ENCODE measurements at places on chromosomes 11 and 22.

DNA sequence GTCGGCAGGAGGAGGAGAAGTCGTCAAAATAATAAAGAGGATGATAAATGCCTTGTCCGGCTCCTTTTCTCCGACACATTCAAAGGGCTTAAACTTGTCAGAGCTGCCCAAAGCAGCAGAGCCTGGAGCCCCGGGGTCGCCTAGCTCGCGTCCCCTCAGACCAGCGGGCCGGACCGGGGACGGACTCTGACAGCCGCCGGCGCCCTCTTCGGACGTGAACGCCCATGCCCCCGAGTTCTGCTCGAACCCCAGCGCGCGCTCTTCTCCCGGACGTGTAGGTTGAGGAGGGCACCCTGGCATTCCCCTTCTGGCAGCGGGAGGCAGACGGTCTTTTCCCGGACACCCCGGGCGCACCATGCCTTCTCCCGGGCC lies 999 bp downstream of the FGF3 start:
- DNase-seq = no peak

- no peak for DNase-seq
These were observed 136.4 kb downstream of the CCDC81 start for GRCh38 chr11:86511086-86511551.

- peak; percentile 29 for DNase-seq
These were observed 44.4 kb downstream of the VSIG10L2 start for GRCh38 chr11:125990244-125990643.

DNA sequence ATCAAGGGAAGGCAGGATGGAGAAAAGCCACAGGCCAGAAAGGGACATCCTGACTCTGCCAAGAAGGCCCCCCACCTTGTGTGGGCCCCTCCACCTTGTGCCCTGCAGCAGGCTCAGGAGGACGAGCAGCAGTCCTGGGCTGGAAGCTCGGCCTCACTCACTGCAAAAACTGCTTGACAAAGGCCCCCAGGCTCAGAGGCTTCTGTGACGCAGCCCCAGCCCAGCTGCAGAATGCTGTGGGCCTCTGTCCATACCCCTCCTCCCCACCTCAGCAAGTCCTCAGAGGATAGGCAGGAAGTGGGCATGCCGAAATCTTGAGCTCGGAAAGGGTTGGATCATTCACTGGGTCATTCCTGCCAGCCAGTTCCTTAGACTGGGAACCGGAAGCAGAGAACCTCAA lies 61.9 kb downstream of the NRXN2 start:
- DNase-seq = no peak

- peak; percentile 85 for DNase-seq
These were observed 6.8 kb upstream of the GGA1 start for GRCh38 chr22:37601540-37602442.

DNA sequence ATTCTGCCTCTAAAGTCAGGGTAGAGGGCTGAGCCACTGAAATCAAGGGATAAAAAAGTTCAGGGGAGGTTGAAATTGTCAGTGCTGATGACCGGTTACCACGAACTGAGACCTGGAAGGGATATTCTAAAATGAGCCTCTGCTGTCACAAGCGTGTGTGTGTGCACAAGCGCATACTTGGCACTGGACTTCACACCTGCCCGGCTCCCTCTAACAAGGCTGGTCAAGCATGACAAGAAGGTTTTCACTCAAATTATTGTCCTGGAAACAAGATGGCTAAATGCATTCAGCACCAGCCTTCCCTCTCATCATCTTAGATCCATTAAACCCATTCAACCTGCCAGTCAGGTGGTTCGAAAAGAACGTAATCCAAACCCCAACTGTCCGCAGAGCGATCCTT lies 54.8 kb upstream of the CECR2 start:
- peak; percentile 34 for DNase-seq

GRCh38 chr11:66183494-66184048 lies 84.9 kb upstream of the RAB1B start:
- no peak for DNase-seq

- no peak for DNase-seq
These were observed 122.9 kb upstream of the HSD17B12 start for GRCh38 chr11:43557553-43558110.

GRCh38 chr11:76892306-76892705 lies 31.6 kb downstream of the ACER3 start:
- DNase-seq = no peak

DNA sequence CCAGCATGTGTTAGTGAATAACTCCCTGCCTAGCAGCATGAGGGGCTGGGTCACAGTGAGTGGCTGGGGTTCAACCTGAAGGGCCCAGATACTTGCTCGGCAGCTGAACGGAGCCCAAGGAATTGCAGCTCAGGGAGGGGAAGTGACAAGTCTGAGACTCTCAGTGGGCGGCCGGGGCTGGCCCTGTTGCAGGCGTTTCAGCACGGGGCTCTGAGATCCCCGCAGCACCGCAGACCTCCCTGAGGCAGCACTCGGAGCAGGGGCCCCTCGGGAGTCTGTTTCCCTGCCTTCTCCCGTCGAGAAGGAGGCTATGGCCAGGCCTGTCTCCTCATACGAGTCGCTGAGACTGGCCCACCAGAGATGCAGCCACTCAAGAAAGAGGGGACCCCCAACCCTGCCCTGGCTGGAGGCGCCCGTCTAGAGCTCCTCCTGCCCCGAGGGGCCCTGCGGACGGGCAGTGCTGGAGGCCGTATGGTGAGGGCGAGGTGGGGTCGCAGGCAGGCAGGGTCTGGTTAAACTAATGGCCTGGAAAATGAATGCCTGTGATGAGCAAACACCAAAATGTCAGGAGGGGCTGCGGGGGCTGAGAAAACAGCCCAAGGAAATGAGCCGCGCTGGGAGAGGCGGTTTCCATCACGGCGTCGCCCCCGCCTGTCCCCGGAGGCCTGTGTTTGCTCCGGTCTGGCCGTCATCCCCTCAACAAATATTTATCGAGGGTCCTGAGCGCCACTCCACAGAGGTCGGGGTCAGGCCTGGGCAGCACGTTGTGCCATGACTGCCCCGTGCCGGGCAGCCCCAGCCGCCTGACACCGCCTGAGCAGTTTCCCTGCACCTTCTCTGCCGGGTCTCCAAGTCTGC lies 9.3 kb downstream of the TSSC4 start:
- DNase-seq = no peak

- no peak for DNase-seq
These were observed 1.9 kb downstream of the TMEM134 start for GRCh38 chr11:67466962-67467771.

GRCh38 chr11:131041331-131042040 lies 125.2 kb upstream of the SNX19 start:
- no peak for DNase-seq

GRCh38 chr11:9759519-9760192 lies 95.8 kb downstream of the SWAP70 start:
- no peak for DNase-seq

- no peak for DNase-seq
These were observed 73.1 kb downstream of the ZNRF3 start for GRCh38 chr22:28956506-28956905.

DNA sequence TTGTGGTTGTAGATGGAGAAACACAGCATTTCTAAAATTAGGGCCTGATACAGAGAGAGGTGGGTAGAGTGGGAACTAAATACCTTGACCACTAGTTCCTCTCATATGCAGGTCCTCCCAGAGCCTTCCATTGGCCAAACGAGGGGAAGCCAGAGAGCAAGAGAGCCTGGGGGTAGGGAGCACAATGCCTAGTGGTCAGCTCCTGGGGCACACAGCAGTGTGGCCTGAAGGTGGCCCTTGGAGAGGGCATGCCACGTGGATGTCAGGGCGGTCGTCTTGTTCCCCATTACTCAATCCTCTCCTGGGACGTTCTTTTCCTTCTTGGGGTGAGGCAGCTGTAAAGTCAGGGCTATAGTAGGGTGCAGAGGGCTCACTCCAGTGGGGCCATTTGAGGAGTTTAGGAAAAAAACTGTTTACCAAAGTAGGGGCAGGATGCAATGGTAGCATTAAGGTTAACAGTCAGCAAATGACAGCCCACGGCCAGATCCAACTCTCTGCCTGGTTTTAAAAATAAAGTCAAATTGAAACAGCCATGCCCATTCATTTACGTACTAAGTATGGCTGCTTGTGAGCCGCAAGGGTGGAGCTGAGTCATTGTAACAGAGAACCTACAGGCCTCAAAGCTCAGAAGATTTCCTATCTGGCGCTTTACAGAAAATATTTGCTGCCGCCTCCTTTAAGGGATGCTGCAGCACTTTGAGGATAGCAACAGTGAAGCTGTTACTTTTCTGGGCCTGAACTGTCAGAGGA lies 7.6 kb downstream of the MYO18B start:
- no peak for DNase-seq

DNA sequence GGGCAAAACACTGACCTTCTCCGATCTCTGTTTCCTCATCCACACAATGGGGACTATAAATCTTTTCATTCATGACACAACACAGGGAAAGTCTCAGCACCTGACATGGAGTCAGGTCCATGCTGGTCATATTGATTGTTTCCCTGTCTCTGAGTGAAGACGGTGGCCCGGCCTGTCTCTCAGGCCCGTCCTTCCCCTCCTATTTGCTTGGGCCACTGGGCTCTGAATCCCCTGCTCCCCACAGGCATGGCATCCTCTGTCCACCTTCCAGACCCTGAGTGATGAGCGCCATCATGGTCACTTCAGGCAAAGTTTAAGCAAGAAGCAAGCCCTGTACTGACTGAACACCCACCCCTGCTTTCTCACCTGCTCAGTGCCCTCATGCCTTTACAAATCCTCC lies 113.3 kb upstream of the ALX4 start:
- DNase-seq = no peak

DNA sequence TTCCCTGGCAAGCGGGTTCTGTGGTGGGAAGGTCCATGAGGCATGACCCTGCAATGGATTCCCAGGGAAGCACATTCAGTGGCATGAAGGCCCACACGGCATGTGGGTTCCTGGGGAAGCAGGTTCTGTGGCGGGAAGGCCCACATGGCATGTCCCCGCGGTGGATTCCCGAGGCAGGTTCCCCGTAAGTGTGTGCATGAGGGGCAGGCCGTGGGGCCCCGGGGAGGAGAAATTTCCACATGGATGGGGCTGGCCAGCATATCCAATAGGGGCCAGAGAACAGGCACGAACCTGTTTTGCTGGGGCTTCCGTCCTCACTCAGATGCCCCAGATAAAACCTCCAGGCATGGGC lies 83.7 kb downstream of the PHF21B start:
- DNase-seq = no peak

DNA sequence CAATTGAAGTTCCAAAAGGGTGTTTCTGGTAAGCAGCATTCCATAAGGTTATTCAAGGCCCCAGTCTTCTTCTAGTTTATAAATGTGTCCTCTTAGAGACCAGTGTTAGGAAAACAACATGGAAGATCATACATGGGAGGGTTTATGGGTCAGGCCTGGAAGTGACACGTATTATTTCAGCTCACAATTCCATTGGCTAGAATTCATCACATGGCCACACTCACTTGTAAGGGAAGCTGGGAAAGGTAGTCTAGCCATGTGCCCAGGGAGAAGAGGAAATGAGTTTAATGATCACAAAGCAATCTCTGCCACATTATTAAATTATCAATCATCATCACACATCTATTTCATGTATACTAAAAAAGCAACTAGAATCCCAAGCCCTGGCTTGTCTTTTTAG lies 181.7 kb upstream of the TBCEL start:
- DNase-seq = no peak

DNA sequence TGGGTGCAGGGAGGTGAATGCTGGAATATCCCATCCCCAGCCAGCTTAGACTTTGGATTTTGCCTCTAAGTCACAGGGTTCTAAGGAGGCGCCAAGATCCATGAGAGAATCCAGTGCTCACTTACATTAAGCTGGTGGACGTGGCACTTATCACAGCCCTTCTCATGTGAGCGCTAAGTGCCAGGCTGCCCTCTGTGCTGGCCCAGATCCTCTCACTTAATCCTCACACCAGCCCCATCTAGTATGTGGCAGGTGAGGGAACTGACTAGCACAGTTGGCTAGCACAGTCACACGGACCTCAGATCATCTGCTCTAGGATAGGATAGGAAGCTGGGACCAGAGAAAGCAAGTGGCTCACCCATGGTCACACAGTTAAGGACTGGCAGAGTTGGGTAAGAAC lies 3.6 kb downstream of the HMOX1 start:
- no peak for DNase-seq

DNA sequence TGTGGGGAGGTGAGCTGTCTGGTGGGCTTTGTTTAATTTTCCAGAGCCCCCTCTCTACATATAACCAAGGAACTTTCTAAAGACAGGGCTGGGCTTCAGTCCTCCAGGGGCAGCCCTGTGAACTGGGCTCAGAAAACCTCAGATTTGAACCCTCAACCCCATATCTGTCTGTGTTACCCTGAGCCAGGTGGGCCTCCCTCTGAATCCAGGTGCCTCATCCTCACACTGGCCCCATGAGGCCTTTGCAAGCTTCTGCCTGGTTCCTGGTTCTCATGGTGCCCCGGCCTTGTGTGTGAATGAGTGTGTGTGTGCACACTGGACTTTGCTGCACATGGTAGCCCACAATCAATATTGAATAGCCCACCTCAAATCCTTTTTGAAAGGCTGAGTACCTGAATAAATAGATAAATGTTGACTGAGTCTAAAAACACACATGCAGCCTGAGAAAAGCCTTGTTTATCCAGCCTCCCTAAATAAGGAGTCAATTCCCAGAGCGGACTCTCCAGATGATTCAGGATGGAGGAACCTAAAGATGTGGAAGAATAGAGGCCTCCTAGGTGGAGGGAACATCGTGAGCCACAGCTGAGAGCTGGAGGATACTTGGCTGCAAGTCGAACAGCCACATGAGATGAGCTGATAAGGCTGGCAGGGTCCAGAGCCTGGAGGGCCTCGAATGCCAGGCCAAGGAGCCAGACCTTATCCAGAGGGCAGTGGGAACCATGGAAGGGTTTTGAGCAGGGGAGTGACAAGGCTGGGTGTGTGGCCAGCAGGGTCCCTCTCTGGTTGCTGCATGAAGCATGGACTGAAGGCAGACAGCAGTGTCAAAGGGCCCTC lies 28.1 kb upstream of the P2RY2 start:
- no peak for DNase-seq

DNA sequence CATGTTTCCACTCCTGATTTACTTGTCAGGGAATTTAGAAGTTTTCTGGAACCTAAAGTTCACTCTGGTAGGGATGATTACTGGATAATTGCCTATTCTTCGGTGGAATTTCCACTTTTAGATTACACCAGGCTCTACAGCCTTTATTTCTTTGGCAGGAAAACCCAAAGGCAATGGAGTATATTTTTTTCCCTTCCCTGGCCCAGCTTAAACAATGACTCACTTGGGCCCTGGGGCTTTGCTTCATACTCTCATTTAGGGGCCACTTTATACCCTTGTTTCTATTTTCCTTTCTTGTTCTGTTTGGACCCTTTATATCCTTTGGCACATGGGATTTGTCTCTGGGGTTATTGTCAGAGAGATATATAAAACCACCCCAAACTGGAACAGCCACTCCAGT lies 114.7 kb downstream of the CSTPP1 start:
- DNase-seq = no peak

DNA sequence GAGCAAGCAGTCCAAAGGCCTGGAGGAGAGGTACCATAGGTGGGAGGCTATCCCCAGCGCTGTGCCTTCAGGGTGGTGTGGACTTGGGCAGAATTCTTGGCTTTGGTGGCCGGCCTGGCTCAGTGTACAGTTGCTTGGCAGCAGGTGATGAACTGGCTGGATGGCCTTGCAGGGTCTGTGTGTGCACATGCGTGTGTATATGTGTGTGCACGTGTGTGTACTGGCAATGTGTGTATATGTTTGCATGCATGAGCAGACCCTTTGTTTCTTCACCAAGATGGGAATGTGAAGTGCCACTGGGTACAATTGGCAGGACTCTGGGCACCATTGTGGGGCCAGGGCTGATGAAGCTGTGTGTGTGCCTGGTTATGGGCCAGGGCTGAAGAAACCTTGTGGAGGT lies 53.0 kb downstream of the CEP164 start:
- DNase-seq = no peak
